ENCODE measurements at places on chromosomes 6 and 20.

DNA sequence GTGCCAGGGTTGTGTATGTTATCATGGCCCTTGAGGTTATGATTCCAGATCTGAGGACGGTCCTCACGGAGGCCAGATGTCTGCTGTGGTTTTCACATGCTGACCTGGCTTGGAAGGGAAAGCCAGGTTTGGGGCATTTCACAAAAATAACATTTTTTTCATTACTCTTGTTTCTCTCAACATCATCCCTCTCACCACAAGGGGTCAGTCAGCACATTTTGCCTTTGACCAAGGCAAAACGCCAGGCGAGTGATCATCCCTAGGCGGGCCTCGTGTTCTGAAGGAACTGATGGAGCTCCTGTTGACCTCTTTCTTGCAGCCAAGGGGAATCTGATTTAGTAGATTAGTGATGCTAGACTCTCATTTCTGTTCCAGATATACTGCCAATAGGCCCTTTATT lies 133.5 kb downstream of the TBC1D7 start:
- DNase-seq, result peak; percentile 68

DNA sequence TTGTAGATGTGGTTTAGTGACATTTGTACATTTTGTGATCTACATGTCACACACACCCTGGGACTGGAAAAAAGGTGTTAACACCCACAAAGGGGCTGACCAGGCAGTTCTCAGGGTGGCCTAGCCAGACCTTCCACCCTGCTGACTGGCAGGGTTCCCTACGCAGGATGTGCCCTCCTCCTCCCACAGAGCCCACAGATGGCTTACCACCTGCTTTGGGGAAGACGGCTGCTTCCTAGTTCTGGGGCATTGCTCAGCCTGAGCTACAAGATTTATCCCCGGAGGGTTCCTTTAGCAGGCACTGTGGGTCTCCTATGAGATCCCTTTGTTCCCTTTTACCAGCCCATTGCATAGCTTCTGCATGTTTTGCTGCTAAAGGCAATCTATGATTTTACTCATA lies 35.1 kb downstream of the SNAP25 start:
- no peak for DNase-seq

DNA sequence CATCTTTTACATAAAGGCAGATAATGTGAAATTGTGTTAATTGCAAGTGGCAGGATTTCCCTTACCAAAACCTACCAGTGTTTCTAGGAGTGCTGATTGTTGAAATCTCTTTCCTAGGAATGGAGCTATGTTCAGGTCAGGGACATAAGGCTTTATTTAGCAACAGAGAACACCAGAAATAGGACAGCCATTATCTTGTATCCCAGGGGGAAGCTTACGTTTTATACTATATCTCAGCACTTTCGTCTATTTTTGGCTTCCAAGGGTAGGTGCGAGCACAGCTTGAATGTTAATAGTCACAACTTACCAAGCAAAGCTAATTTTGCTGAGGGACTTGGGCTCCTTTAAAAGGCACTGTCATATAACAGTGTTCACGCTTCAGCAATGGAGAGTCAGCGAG lies 94.0 kb downstream of the SYCP2 start:
- DNase-seq, result no peak

DNA sequence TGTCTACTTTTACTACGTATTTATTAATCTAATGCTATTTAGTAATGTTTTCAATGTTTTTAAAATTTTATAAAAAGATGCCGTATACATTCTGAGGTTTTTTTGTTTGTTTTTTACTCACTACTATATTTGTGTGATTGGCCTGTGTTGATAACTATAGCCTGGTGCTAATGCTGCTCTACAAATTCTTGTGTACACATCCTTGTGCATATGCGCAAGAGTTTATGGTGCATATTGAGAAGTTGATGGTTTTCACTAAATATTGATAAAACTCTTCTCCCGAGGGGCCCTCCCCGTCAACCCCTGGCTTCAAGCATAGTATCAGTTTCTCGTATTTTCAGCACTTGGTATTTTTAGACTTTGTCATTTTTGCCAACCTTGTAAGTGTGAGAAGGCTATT lies 59.9 kb downstream of the E2F3 start:
- no peak for DNase-seq

DNA sequence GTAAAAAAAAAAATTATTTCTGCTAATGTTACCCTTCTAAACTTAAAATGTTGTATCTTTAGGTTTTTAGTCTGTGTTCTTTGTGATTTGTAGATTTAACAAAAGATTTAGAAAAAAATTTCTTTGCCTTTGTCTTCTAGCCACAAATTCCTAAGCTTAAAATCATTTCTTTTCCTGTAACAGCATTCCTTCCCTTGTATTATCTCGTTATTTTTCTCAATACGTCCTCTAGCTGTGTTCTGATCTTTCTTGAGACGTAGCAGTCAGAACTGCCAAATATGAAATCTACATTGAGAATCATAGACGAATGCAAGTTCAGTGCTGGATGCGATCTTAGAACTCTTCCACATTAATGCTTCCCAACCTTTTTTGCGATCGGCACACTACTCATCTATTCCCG lies 283.1 kb downstream of the UTRN start:
- no peak for DNase-seq

DNA sequence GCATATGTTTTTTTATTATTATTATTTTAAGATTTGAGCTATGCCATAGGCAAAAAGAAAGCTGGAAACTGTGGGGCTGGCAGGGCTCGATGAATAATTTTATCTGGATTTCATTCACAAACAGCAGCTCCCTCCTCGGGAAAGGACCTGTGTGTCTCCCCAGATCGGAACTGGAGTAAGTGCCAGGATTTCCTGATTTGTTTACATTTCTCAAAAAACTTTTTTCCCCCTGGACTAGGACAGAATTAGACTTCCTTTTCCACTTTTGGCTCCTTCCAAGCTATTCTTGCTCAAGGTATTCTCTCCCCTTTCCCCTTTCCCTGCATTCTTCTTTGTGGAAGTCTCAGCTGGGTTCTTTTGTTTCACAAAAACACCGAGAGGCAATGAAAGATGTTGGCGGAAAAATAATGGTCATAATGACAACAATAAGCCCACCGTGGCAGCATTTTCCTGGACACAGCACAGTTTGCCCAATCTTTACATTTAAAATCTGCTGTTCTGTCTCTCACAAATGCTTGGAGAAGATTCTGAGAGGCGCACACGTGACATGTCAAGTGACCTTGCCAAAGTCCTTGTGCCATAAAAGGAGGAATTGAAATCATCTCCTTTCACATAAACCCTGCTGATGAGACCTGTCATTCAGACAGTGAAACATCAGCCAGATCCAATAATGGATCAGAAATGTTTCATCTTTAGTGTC lies 85.8 kb upstream of the PREP start:
- DNase-seq, result no peak

DNA sequence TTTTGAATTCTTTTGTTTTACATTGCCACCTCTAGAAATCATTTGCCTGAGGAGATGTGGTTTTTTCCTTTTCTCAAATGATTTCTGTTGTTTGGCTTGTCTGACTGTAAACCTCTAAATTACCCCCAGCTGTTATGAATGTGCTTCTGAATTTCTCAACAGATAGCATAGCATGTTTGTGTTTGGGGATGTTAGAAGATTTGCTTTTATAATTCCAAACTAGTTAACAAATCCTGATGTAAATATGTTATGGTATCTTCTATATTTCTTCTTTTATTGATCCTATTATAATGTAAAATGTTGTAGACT lies 31.6 kb upstream of the EZR start:
- DNase-seq, result no peak

GRCh38 chr20:1830240-1830639 lies 65.0 kb upstream of the SIRPA start:
- no peak for DNase-seq

DNA sequence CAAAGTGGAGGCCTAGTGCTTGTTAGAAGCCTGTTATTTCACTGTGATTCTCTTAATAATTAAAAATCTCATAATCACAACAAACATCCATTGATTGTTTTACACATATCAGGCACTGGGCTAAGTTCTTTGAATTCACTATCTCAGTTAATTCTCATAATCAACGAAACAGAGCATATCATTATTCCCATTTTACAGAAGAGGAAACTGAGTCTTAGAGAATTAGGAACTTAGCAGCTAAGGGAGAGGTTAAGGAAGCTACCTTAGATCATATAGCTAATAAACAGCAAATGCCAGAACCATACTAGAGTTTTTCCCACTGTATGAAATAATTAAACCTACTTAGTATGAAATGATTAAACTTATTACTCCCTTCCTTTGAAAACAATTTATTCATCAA lies 7.0 kb downstream of the HMGN3 start:
- no peak for DNase-seq

GRCh38 chr6:74969591-74970267 lies 236.1 kb downstream of the COL12A1 start:
- no peak for DNase-seq

GRCh38 chr20:3781153-3781910 lies at the start of gene SPEF1:
Gene SPEF1, minus strand, starts transcription at chr20:3781448. Its CDS starts 161 bp downstream, at chr20:3781287.
- peak; percentile 89 for DNase-seq

DNA sequence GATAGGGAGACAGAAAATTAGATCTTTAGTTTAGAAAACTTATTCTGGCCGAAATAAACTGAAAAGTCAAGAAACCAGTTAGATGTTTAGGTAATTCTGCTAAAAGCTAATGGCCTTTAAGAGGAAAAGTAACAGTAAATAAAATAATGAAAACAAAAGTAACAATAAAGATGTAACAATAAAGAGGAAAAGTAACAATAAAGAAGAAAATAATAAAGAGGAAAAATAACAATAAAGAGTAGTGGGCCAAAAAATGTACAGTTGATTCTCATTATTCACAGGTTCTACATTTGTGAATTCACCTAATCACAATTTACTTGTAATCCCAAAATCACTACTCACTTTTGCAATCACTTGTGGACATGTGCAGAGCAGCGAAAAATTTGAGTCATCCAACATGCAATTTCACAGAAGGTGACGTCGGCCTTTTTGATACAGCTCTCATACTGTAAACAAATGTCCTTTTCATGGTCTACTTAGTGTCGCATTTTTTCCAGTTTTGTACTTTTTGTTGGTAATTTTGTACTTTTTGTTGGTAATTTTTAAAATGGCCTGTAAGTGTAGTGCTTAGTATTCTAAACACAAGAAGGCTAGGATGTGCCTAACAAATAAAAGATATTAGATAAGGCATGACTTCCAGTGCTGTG lies 24.0 kb downstream of the HBS1L start:
- DNase-seq, result peak; percentile 83

DNA sequence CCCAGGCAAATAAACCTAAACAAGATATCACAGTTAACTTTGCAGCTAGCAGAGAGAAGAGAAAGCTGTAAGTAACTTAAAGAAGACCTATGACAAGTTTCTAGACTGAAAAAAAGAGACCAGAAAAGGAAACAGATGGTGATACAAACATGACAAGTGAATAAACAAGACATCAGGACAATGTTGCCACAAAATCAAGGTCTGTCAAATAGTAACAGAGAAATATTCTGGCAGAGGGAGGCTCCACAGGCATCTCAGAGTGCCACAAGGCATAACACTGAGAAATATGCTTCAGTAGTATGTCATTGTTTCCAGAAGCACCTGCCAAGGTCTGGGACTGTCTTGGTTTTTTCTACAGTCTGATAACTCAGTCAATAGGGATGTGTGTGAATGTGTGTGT lies 332.2 kb downstream of the KHDRBS2 start:
- no peak for DNase-seq

- DNase-seq, result peak; percentile 47
Observed at GRCh38 chr6:2793534-2794151, 28.4 kb downstream of the WRNIP1 start.

GRCh38 chr6:33974030-33974429 lies 170.2 kb upstream of the MLN start:
- no peak for DNase-seq

- DNase-seq, result no peak
Observed at GRCh38 chr6:163531122-163531521, 116.6 kb downstream of the QKI start.

GRCh38 chr6:168158980-168159349 lies 80.0 kb upstream of the FRMD1 start:
- DNase-seq, result no peak

DNA sequence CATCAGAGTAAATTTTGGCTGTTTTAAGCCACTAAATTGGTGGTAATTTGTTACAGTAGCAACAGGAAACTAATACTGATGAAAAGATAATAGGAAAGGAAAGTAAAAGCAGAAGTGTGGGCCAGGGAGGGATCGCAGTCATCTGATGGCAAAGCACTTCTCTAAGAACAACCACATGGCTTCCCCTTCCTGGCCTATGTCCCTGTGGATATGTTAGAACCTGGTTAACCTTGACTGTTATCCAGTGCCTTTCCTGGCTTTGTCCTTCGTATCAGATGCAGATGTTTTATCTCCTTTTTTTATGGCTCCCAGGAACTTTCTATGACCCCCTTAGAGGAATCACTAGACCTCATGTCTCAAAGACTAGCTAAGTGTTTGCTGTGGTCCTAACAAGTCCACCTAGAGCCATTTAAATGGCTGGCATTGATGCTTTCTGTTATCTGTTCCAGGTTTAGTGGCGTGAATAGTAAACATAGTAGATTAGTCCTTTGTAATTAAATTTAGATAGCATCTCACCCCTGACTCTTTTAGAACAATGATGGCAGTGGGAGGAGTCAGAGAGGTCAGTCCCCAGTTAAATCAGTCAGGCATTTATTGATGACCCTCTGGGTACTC lies 79.2 kb upstream of the PHACTR2 start:
- DNase-seq, result no peak

DNA sequence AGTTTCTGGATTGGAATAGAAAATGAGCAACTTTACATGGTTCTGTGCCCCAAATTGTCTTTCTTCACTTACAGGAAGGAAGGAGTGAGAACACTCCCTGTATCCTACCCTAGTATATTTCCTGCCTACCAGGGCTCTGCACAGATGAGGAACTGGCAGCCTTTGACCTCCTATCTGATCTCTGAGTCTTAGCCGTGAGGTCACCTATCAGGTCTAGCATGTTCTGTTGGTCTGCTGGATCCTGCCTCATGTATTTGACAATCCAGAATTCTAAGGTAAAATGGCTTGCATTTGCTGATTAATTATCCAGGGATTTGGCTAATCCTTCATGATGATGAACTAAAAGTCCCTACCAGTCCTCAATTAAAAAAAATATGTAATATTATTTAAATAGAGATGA lies 35.0 kb upstream of the TRAM2 start:
- peak; percentile 22 for DNase-seq

DNA sequence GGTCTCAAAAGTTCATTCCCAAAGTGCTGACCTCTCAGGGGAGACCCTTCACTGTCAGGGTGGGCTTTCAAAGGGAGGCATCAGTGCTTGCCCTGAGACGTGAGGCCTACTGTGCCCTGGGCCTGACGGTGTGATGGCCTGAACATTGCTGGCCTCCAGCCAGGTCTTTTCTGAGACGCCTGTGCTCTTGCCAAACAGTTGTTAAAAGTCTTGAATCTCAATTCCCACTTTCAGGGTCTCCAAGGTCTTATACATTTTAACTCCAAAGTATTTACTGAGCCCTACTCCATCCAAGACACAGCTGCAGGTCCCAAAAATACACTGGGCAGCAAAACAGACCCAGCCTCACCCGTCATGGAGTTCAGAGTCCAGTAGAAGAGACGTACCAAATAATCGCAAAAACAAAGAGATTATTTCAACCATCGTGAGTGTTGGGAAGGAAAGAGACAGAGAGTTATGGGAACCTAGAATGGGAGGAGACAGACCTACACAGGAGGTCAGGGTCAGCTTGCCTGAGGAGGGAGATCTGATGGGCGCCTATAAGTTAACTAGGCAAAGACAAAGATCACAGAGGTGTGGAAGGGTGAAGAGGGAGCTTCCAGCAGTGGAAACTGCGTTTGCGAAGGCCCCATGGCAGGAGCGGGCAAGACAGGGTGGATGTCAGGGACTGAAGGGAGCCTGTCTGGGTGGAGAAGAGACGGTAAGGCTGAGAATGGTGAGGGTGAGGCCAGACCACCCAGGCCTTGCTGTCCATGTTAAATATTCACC lies 446.3 kb downstream of the PREX1 start:
- no peak for DNase-seq

Data from erythroblast (primary cell).